ENCODE measurements at places on chromosomes 11 and 22.
A peak's percentile ranks its signal among the peaks of the same experiment; 100 is the strongest.

DNA sequence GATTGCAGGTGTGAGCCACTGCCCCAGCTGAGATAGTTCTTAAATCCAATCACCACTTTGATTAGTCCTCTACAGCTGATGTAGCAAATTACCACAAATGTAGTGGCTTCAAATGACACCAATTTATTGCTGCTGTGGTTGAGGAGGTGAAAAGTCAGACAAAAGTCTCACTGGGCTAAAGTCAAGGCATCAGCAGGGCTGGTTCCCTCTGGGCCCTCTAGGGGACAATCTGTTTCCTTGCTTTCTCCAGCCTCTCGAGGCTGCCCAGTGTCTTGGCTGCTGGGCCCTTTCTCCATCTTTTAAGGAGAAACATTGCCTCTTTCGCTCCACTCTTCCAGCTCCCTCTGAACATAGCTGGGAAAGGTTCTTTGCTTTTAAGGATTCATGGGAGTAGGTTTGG is 50.5 kb upstream of the SHANK2 start:
- DNase-seq: no peak

DNA sequence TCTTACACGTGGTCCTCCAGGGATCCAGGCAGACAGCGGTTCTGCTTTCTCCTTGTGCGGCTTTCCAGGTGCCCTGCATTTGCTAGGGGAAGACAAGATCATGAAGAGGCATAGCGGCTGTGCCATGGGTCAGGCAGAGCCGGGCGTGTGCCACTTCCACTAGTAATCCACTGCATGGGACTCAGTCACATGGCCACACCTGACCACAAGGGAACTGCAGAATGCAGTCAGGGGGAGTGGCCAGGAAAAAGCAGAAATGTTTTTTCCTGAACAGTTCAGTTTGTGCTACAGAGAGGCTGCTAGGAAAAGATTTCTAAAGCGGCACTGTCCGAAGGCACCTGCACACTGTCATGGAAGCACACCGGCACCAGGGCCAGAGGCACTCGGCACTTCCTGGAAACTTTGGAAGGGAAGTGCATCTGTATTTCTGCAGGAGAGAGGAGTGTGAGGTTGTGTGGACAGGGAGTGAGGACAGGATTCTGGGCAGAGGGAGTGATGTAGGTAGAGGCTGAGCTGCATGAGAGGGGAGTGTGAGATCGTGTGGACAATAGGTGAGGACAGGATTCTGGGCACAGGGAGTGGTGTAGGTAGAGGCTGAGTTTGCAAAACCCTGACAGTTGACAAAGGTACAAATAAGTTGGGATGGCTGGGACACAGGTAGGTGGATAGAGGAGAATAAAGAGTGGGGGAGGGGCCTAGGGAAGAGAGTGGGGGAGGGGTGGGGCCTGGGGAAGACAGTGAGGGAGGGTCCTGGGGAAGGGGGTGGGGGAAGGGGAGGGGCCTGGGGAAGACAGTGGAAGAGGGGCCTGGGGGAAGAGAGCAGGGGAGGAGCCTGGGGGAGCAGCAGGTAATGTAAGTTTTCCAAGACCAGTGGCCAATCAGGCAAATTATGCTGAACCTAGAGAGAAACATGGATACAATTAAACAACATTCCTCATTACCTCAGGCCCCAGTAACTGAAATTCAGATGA is 1436.3 kb downstream of the TBC1D22A start:
- no peak for DNase-seq

- no peak for DNase-seq
Observed at GRCh38 chr11:117876341-117877119, at the start of gene FXYD6. Gene FXYD6 (minus strand): TSS chr11:117876658. CDS start chr11:117842776, 33,882 bp downstream.

- DNase-seq: no peak
Observed at GRCh38 chr11:104765401-104766095, 132.7 kb downstream of the CASP12 start.

DNA sequence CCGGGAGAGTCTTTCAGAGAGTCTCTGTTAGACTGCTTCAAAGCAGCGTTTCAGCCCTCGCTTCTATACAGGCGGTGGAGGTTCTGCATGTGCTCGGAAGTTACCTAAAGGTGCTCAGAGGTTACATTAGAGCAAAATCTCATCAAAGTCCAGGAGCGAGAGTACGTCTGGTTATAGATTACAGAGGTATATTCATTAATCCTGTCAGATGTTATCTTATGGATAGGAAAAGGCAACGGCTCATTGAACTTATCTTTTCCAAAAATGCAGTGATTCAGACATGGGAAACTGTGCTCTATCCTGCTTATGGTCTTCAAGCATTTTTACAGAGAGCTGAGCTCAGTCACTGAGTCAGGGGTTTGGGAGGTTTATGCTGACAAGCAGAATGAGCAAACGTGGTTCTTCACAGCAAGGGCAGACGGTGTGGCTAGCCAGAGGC is 9.1 kb upstream of the ZBED5 start:
- peak; percentile 33 for DNase-seq

- DNase-seq: peak; percentile 26
Observed at GRCh38 chr11:100515087-100515486, 172.0 kb upstream of the ARHGAP42 start.

DNA sequence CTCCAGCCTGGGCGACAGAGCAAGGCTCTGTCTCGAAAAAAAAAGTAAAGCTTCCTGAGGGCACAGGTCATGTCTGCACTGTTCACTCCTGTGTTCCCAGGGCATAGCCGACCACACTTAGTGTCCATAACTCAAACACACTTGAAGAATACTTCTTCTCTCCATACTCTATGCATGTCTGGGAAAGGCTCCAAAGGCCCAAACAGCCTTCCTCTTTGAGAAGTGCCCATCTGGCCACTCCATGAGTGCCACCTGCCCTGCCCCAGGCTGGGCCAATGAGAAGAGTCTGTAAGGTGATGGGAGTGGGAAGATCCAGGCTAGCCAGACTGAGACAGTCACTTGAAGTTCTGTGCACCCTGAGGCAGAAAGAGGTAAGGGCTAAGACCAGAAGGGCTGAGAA is 24.7 kb downstream of the DGCR2 start:
- no peak for DNase-seq

GRCh38 chr11:92050305-92050704 is 174.3 kb upstream of the FAT3 start:
- no peak for DNase-seq

- no peak for DNase-seq
Observed at GRCh38 chr22:48926136-48926535, 901.5 kb downstream of the BRD1 start.

- no peak for DNase-seq
Observed at GRCh38 chr11:8624698-8625097, 30.7 kb upstream of the STK33 start.

DNA sequence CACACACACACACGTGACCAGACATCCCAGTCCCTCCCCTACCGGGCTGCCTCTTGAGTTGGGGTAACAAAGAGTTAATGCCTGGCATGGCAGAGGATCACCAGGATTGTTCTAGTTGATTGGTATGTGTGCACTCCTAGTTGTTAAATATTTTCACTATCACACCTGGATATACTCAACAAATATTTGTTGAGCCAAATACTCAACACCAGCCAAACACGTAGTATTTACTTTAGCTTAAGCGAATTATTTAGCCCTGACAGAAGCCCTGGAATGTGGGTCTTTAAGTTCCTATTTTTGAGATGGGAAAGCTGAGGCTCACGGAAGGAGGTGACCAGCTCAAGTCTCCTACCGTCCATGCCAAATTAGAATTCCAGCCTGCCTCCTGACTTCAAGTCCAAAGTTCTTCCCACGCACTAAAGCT is 10.5 kb downstream of the CD3E start:
- no peak for DNase-seq

GRCh38 chr11:111429066-111429506 is 50.0 kb upstream of the POU2AF1 start:
- no peak for DNase-seq

DNA sequence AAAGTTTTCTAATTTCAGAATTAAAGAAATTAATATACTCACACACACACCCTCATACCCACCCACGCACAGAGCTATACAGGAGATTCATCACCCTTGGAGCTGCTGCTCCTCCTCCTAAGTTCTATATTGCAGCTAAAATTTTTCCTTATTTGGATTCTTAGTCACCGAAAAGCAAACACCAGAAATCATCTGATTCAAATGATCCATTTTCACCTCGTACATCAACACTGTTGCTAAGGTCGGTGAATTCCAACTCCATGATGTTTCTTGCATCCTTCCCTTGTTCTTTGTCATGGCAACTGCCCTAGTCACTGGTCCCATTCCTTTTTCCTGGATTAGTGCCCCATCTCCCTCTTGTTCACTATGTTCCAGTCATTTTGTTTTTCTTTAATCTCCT is 286.2 kb downstream of the GRM5 start:
- DNase-seq: peak; percentile 29

DNA sequence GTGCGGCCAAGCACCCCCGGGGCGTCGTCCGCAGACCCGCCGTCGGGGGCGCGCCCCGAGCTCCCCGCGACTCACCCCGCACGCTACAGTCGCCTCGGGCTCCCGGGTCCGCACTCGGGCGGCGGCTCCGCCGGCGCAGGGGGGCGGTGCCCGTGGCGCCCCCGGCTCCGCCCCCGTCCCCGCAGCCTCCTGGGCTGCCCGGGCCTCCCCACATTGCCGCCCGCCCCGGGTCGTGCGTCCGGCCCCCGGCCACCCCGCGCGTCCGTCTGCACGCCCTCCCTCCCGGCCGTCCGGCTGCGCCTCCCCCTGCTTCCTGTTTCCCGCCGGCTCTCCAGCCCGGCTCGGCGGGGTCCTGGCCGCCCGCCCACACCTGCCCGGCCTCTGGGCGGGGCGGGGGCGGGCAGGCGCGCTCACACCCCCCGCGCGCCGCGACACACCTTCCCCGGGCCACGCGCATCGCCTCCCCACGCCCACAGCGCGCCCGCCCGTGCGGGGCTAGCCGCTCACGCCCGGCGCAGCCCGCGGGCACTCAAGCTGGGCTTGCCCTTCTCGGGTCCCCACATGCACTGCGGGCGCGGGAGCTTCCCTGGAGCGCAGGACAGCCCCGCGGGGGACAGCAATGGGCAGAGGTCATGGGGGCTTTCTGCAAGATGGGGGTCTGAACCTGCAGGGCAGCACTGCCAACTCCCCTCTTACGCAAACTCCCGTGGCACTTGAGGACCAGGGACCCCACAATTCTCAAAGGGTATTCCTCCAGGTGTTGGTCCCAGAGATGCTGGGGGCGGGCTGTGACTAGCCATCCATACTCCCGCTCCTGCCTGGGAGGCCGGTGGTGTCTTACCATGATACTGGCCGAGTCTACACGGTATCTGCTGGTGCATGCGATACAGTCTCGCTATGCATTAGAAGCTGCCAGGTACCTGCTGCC is at the start of gene CARD10:
CARD10 (minus strand) TSS at position 148 of the 928 bp plus-strand sequence. CDS start 215 bp downstream, outside the sequence.
- no peak for DNase-seq

GRCh38 chr11:131483877-131484276 is 113.5 kb downstream of the NTM start:
- no peak for DNase-seq

GRCh38 chr11:46736615-46737014 is 17.6 kb downstream of the F2 start:
- no peak for DNase-seq

DNA sequence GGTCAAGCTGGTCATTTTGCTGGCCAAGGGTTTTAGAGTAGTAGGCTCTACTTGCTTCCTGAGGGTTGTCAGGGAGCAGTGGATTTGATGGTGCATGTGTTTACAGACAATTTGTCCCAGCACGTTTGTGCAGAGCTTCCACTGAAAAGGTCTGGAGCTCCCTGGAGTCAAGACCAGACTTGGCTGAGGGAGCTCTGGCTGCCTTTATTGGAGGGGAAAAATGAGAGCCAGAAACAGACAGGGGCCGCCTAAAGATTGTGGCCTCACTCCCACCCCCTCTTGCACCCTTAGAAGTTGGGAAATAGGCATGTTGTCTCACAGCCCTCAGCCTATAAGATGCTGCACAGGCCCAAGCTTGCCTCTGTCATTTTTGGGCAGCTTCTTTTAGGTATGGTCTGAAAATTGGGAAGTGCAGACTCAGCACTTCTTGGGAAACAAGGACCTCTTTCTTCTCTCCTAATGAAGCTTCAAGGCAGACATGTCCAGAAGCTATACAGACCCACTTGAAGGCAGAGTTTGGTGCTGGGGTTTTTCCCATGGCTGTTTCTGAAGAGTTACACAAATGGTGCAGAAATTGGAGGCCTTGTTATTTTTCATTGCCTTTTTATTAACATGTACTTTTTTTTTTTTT is 55.1 kb downstream of the AMOTL1 start:
- DNase-seq: no peak

DNA sequence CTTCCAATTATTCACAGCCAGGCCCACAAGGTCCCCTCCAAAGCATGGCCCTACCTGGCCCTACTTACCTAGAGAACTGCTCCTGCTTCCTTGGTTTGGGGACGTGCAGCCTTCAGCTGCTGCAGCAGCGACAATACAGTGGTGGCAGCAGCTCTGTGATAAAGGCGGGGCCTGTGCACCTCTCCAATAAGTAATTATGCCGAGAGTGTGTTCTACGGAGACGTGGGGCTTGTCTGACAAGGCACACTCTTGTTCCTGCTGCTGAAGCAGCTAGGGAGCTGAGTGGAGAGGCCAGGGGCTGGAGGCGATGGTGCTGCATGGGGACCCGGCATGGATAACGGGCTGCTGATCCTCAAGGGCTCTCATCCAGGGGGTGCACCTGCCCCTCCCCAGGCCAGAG is 98.0 kb upstream of the THY1 start:
- DNase-seq: no peak

DNA sequence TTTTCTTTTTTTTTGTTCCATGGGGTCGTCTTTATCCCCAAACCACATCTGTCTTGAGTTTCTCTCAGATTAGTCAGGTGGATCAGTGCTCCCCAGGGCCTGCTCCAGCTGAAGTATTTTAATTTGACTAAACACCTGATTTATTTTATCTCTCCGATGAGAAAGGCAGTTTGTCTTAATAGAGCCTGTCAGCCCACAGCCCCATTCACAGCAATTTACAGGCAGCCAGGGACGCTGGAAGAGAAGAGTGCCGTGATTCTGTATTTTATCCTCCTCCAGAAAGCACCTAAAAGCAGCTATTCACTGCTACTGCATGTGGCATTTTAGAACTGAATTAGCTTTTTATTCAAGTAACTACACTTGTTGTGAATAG is 164.5 kb downstream of the SOX6 start:
- DNase-seq: no peak

DNA sequence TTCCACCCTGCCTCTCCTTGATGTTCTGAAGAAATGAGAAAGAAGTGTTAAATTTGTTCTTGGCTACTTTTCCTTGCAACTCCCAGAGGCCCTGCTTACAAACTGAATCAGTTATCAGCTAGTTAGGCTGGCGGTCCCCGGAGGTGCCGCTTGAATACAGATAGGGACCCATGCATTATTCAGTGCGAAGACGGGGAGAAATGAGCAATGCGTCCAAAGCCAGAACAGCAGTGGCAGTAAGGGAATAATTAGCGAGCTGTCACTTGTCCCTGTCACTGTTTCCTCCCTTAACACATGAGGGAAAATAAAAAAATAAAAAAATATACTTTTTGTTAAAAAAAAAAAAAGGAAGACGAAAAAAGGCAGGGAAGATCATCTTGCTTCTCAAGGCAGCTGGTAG is 528.1 kb downstream of the MN1 start:
- no peak for DNase-seq

DNA sequence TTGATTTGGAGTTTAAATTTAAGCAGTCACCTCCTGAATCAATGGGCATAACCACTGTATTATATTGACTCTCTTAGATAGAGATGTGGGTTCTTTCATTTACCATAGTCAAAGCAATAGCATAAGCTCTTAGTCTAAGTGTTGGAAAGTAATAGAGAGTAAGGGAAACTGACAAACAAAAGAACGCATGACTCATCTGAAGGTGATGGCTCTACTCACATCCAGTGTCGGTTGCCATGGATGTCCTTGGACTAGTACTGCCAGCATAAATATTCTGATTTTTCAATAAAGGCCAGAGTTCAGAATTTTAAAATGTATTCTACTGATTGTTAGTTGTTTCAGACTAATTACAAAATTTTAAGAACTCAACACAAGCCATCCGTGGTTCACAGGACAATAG is 444.9 kb upstream of the DDI1 start:
- no peak for DNase-seq

GRCh38 chr11:57410287-57410686 is 16.6 kb downstream of the SLC43A3 start:
- peak; percentile 53 for DNase-seq
